ENCODE measurements at places on chromosomes 3 and 15. TPM values are rescaled to one million over a fixed set of nuclear protein-coding genes. Genes with fewer than 3 reads are reported as not detected.

DNA sequence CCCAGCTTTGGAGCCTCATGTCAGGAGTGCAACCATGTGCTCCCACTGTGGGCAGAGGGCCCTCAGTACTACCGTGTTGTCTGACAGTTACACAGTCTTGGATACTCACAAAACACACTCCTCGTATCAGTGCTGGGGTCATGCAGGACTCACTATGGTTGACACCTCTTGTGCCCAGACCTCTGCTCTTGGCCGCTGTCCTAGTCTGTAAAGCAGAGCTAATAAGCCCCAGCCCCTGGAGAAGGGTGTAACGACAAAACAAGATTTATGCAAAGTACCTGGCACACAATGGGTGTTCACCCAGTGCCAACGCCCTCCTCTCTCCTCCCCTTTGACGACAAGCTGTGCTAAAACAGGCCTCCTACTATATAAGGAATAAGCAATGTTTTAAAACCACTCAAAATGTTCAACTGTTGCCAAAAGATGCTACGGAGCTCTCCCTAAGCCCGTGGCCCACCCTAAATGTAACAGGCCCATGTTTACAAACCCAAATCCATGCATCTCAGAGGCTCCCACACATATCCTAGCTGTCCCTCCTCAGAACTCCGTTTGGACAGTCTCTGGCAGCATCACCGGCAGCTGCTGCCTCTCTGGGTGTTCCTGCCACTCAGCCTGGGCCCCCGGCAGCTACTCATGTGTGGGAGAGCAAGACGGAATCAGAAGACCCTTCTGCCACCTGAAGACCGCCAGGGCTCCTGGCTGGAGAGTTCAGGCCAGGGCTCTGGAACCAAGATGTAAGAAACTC is 65.8 kb downstream of the MRPL46 start:
- H3K36me3 ChIP-seq, result no peaks in the 10 kb centered on the region
- no peak overlapping the region for H3K4me3 ChIP-seq
- no peaks in the 10 kb centered on the region for H3K27me3 ChIP-seq
- no peak for DNase-seq
- no peaks in the 10 kb centered on the region for H3K4me1 ChIP-seq
- H3K27ac ChIP-seq, result no peak overlapping the region

DNA sequence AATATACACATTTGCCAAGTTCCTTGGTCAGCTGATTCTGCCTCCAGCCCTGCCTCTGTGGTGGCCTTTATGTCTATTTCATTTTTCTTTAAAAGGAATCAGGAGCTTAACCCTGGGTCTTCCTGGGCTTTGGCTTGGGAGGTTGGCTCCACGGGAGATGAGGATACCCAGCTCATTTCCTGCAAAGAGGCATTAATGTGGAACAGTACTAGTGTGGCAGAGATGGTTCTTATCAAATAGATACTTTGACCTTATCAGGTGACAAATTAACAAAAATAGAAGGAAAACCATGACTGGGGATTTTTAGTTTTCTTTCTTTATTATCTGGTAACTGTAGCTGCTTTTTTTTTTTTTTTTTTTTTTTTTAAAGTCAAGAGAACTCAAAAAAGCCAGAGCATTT is 42.8 kb downstream of the BBS4 start:
- DNase-seq, result no peak
- H3K27me3 ChIP-seq, result no peaks in the 10 kb centered on the region
- no peak overlapping the region for H3K27ac ChIP-seq
- no peaks in the 10 kb centered on the region for H3K4me1 ChIP-seq

DNA sequence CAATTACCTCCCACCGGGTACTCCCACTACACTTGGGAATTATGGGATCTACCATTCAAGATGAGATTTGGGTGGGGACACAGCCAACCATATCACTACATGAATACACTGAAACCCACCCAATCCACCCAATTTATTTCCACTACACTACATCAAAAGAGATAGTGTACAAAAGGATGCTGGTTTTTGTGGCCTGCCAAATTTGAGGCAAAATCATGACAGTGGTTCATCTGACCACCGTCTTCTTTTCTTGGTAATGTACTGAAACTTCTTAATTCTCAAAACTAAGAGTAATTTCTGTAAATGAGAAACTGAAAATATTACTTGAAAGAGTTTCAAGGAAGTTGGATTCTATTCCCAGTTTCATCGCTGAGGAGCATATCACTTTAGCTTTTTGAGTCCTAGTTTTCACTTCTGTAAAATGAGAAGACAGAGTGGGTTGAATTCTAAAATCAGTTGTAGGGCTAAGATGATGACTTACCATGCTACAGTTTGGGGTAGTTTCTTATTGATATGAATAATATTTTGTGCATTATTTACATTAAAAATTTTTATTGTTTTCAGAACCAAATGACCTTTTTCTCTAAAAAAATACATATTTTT is 360.4 kb upstream of the CNTN6 start:
- DNase-seq, result no peak
- no peak overlapping the region for H3K4me3 ChIP-seq
- no peak overlapping the region for H3K27ac ChIP-seq
- no peaks in the 10 kb centered on the region for H3K4me1 ChIP-seq
- no peaks in the 10 kb centered on the region for H3K36me3 ChIP-seq

Gene SNX22
- total RNA-seq, result 0.40 TPM

Gene TRIM42
- total RNA-seq, result not detected

Gene FBXO45
- 29.3 TPM for total RNA-seq

Gene TNFAIP8L3
- total RNA-seq, result 2.1 TPM

Gene IL5RA
- 0.73 TPM for total RNA-seq

Data from CD8-positive, alpha-beta memory T cell (primary cell).